ENCODE measurements at places on chromosomes 16 and 17. TPM values are rescaled to one million over a fixed set of nuclear protein-coding genes. Genes with fewer than 3 reads are reported as not detected.

MRTFB gene
- total RNA-seq, result 41.0 TPM

KRTAP2-3 gene
- not detected for total RNA-seq

TAOK1 gene
- 70.8 TPM for total RNA-seq

GRCh38 chr16:11032922-11033291 is 88.5 kb downstream of the CLEC16A start:
- DNase-seq, result no peak
